Right lung (tissue), 10 donors: ENCODE measurements at places on chromosomes 1 and 21. TPM values are rescaled to one million over a fixed set of nuclear protein-coding genes. Genes with fewer than 3 reads are reported as not detected.

IL19 gene
- polyA plus RNA-seq = not detected

FCGR2B gene
- 0.59 TPM for polyA plus RNA-seq

- DNase-seq = no peak
Observed at GRCh38 chr21:32022146-32022545, 149.3 kb downstream of the HUNK start.

DNA sequence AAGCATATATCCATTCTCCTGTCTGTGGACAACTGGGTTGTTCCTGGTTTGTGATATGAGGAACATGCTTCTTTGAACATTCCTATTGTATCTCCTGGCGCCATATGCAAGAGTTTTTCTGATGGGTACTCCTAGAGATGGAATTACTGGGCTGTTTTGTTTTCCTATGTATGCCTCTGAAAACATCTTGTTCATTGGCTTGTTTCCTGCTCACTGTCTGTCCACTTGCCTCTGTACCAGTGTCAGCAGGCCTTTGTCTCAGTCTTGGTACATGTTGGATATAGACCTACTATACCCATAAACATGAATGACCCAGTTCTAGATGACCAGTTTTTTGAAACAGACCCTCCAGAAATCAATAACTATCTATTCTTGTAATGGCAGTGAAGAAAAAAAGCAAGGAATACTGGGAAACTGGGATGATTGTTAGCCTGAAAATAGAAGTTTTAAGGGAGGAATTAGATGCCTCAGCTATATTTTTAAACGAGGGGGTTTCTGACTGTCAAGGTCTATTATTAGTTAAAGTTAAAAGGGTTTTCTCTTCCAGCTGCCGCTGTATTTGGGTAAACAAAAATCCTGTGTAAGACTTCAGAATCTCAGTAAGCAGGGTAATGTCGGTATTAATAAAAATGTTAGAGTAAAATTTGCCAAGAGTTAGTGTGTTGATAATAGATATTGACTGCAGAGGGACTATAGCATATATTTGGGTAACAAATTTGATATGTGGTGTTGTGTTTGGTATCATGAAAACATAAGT lies 103.6 kb downstream of the RYR2 start:
- no peak for DNase-seq

- no peak for DNase-seq
Observed at GRCh38 chr1:230350208-230350921, 75.8 kb downstream of the PGBD5 start.

GRCh38 chr21:41133874-41134522 lies 34.0 kb upstream of the BACE2 start:
- peak; percentile 16 for DNase-seq

DNA sequence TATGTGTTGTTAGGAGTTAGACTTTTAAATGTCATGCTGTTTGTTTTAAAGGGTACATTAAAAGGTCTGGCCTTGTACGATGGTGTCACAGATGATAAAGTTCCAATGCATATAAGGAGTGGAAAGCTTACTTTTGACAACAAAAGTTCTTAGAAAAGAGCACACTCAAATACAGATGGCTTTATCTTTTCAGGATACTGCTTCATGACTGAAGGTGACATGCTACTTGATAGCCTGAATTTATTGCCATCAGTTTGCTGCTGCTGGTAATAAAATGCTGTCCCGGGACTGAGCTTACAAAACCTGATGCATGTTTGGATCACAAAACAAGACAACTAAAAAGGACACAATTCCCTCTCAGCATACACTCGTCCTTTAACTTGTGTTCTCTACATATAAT lies 84.9 kb downstream of the TTC3 start:
- no peak for DNase-seq

- no peak for DNase-seq
Observed at GRCh38 chr1:107840725-107841124, 124.3 kb downstream of the VAV3 start.

DNA sequence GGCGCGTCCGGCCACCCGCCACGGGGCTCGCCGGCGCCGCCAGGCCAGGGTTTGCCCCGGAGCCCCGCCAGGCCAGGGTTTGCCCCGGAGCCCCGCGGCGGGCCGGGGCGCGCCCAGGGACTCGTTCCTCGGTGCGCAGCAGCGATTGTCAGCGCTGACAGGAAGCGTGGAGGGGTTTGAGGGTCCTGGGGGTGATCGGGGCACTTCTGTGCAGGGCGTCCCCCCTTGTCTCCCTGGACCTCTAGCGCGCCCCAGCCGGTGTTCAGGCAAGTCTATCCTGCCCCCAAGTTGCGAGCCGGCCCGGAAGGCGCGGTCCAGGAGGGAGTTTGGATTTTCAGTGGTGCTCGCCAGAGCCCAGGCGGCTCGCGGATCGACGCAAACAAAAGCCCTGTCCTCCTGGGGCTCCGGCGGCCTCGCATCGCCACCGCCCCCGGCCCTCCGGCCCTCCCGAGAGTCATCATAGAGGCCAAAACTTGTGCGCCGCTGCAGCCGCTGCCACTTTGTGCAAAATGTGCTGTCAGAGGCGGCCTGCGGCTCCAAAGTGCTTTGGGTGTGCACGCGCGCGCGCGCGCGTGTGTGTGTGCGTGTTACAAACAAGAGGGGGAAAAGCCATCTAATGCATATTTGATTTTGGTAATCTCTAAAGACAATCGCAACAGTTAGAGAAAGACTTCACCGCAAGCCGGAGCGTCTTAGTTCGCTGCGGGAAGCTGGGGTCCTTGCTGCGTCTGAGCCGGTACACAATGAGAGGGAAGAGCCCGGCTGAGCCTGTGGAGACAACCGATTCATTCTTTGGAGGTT lies 1.0 kb downstream of the ROR1 start:
- peak; percentile 57 for DNase-seq

GRCh38 chr1:2351723-2352122 lies 39.6 kb downstream of the MORN1 start:
- no peak for DNase-seq

GRCh38 chr21:45820171-45821091 lies 161.1 kb upstream of the COL6A1 start:
- peak; percentile 76 for DNase-seq

GRCh38 chr1:238107322-238107721 lies 216.6 kb upstream of the ZP4 start:
- no peak for DNase-seq

DNA sequence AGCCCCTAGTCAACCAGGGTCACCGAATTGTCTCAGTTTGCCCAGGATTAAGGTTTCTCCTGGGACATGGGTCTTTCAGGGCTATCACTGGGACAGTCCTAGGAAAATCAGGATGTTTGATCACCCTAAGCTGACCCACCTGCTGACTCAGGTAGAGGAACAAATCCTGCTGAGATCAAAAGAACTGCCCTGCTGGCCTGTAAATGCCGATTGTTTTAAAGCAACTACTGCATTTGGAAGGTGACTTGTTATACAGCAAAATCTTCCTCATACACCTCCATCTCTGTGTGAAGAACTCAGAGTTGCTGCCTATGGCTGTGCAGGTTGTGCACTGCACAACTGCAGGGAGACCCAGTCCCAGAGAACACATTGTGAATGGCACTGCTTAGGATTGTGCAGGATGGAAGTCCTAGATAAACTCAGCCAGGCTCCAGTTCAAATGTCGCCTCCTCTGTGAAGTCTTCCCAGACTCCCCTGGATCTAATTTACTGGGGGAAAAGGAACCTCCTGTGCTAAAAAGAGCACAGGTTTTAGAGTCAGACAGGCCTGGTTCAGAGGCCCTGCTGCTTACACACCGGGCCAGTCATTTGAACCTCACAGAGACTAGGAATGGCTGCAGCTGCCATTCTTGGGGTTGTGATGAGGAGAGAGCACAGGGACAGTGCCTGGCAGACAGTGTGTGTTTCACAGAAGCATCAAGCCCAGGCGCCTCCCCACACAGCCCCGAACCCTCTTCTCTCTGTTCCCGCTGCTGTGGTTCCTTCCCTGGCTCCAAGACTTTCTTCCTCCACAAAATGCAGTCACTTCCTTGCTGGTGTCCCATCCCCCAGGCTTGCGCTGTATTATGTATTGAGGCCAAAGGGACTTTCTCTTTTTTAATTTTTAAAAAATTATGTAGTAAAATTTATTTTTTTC lies 23.2 kb upstream of the LRP8 start:
- no peak for DNase-seq

DNA sequence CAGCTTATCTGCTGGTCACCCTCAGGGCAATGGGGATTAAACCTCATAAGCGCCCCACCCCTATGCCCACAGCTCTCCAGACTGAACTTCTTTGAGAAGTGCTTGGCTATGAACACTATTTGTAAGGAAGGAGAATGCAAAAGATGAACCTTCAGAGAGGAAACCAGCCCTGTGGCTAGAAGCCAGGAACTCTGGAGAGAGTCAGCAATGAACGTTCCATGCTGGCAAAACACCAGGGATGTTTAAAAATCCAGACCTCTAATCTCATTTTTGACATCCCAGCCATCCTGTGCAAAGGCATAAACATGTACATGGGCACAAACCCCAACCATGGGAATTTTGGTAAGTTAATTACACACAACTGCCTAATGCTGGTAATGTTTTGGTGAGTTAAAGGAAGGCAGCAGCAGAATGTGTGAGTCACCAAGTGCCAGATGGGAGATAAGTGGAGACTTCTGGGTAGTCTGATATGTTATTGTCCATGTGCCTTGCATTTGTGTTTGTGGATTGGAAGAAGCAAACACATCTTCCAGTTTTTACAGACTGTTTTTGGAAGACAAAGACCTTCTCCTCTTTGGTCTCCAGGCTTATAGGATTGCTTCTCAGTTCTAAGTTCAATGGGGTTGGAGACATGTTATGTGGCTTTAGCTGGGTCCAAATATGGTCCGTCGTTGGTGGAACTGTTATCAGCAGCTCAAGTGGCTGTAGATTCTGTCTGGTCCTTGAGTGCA lies 174.1 kb upstream of the ETV3 start:
- DNase-seq = no peak

DNA sequence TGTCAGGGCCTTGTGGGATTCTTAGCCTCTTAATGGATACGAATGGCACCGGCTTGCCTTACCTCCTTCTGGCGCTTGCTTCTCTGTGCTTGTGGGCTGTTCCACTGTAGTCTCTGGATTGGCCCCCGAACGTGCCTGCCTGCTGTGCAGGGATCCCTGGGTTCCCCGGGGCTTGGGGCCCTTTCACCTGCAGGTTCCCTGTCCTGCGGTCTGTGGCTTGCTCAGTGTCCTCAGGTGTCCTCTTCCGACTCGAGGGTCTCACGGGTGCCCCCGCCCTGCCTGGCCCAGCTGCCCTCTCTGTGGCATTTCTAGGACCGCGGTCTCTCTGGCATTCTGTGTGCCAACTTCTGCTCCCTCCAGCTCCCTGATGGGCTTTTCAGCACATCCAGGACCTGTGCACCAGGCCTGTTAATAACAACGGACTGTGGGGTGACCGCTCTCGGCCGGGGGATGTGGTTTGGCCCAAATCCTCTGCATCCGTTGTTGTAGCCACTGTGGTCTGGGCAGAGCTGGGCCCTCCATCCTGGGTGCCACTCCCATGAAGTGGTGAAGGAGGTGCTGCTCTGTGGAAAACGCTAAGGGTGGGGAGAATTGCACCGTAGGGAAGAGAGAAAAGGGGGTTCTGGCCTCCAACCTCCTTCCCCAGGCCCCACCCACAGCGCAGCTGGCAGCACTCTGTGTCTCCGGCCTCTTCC lies 12.4 kb downstream of the COL18A1 start:
- DNase-seq = no peak

GRCh38 chr1:61052395-61053225 lies 29.8 kb upstream of the NFIA start:
- DNase-seq = no peak
